Stimulated activated naive CD8-positive, alpha-beta T cell treated with anti-CD3 and anti-CD28 coated beads, Interleukin-15, Interleukin-2, amounts not matched to agents 100 U/mL and 50 U/mL, for 24 hours (primary cell): ENCODE measurements at places on chromosomes 2 and 18.

DNA sequence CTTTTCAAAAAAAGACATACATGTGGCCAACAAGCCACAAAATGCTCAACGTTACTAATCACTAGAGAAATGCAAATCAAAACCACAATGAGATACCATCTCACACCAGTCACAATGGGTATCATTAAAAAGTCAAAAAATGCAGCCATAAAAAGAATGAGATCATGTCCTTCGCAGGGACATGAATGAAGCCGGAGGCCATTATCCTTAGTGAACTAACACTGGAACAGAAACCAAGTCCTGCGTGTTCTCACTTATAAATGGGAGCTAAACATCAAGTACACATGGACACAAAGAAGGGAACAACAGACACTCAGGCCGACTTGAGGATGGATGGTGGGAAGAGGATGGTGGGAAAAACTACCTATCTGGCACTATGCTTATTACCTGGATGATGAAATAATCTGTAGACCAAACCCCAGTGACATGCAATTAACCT, 17.8 kb upstream of the ATL2 start:
- DNase-seq: no peak

DNA sequence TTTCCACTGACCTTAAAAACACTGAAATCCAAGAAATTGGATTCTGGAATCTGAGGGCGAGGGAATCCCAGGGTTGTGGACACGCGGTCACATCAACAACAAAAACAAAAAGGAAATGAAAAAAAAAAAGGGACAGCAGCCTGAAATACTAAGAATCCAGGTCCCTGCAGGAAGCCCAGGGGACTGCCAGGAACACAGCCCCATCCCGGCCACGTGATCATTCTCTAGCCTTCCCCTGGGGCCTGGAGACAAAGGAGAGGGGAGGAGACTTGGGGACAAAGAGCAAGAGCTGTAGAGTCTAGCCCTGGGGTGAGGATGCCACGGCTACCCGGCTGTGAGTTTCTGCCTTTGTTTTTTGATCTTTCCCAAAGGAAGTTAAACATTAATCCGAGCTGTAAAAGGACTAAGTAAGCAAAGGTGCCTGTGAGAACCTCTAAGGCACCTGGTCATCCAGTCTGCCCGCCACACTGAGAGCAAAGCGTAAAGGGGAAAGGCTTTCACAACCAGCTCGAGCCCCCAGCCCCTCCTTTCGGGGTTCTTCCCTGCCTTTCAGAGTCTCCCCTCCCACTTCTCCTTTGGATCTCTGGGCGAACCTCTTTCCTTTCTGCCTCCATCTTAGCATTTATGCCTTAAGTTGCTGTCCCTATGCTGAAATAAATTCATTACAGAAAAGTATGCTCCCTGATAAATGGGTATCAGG, 57.9 kb upstream of the MSH2 start:
- no peak for DNase-seq

- DNase-seq: no peak
These were observed 220.7 kb downstream of the TPGS2 start for GRCh38 chr18:36608107-36608506.

- DNase-seq: no peak
These were observed 40.5 kb upstream of the ATP6V1B1 start for GRCh38 chr2:70895249-70895648.

GRCh38 chr2:139992711-139993345, 1212.6 kb upstream of the NXPH2 start:
- no peak for DNase-seq

DNA sequence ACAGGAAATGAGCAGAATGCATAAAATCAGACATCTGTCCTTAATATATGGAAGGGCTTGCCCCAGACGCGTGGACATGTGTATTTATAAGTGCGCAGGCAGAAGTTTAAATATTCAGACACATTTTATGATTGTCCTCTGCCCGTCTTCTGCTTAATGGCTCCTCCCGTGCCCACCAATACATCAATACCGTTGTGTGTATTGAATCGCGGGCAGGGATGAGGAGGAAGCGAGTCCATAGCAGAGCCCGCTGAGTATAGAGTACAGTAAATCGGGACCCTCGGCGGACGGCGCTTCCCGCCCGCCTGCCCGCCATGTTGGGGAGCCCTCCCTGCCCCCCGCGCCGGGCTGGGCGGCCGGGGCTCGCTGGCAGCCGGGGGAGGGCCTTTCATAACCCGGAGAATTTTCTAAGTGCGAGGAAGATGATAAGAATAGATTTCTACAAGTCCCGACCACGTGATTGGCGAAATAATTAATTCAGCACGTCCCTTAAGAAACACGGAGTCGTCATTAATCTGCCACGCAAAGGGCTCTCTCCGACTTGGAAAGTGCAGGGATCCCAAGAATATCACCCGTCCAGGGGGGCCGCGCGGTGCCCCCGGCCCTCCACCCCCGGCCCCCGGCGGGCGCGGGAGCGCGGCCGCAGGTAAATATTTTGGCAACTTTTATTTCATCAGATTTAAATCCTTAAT, at the start of gene HOXD3:
Gene HOXD3, plus strand, starts transcription at position 501 of the 692 bp plus-strand sequence. CDS start 11,808 bp downstream, outside the sequence.
- no peak for DNase-seq

GRCh38 chr2:149021761-149022160, 16.7 kb upstream of the LYPD6B start:
- DNase-seq: no peak

- no peak for DNase-seq
These were observed 138.6 kb upstream of the GLI2 start for GRCh38 chr2:120596990-120597594.

GRCh38 chr2:176789751-176790150, 422.8 kb upstream of the HNRNPA3 start:
- no peak for DNase-seq

DNA sequence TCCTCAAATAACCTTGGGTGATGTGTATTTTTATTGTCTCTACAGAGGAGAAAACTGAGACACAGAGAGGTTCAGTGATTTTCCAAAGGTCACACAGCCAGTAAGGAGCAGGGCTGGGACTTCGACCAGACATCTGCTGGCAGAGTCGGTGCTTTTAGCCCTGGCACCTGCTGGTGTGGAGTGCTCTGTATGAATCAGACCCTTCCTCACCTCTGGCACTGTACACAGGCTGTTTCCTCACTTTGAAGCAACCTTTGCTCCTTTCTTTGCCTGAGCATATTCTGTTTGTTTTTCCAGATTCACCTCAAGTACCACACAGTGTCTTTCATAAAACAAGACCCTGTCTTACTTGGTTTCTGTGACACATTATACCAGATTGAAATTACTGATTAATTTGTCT, 107.9 kb downstream of the DPP10 start:
- DNase-seq: no peak

DNA sequence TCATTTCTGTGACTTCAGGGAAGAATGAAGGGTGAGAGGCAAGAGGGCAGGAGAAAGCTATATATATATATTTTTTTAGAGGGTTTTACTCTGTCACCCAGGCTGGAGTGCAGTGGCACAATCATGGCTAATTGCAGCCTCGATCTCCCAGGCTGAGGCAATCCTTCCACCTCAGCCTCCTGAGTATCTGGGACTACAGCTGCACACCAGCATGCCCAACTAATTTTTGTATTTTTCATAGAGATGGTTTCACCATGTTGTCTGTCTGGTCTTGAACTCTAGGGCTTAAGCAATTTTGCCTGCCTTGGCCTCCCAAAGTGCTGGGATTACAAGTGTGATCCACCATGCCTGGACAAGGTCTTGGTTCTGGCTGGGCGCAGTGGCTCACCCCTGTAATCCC, 3.4 kb downstream of the ATIC start:
- DNase-seq: no peak
